Stimulated activated CD4-positive, alpha-beta T cell treated with anti-CD3 and anti-CD28 coated beads, TNF-alpha, amount 100 ng/mL, for 48 hours (primary cell): ENCODE measurements at places on chromosomes 16 and 17.

DNA sequence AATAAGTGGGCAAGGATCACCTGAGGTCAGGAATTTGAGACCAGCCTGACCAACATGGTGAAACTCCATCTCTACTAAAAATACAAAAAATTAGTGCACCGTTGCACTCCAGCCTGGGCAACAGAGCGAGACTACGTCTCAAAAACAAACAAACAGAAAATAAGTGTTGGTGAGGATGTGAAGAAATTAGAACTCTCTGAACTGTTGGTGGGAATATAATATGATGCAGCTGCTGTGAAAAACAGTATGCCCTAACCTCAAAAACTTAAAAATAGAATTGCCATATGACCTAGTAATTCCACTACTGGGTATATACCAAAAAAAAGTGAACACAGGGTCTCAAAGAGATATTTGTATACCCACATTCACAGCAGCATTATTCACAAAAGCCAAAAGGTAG lies 26.1 kb downstream of the GLG1 start:
- no peak for DNase-seq

GRCh38 chr16:74667255-74667700 lies 601 bp upstream of the RFWD3 start:
- DNase-seq = no peak

DNA sequence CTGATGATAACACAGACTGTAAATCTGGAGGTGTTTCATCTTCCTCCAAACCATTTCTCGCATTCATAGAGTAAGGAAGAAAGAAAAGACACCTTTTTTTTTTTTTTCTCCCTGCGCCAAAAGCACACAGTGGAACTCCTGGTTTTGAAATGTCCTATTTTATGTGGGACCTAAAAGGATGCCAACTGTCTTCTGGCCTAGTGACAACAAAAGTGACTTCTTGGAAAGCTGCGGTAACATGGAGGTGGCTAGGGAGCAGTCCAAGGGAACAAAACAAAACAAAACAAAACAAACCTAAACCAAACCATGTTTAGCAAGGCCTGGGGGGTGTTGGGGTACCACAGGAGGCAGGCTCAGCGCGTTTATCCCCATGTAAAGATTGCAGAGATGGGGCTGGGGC lies 174.8 kb downstream of the XYLT1 start:
- DNase-seq = no peak

- no peak for DNase-seq
These were observed 288.6 kb upstream of the ELAC2 start for GRCh38 chr17:13306310-13306962.

DNA sequence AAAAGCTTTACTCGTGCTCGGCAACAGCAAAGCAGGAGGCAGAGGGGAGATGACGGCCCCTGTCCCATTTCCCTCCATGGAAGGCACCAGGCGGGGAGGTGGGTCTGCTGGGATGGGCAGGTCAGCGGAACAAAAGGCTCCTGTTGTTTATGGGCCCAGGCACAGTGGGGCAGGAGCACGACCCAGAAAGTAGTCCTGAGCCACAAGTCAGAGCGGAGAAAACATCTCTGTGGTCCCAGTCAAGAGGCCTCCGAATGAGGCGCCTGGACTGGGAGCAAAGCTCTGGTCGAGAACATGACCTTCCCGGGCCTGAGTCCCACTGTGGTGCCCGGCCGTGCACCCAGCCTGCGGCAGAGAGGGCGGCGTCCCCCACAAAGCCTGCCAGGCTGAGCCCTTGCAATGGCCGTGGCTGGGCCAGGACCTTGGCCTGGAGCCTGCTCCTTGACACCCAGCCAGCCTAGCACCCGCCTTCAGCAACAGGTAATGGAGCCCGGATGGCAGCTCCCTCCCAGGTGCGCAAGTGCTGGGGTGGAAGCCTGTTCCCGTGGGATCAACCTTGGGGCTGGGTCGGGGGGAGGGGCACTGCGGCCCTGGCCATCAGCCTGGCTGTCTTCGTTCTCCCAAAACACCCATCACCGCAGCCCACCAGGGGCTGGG lies 3.6 kb downstream of the RFNG start:
- DNase-seq = no peak
